ENCODE measurements at places on chromosomes 1 and 21.

GRCh38 chr1:116580446-116581322 lies 9.9 kb upstream of the CD58 start:
- no peak for DNase-seq

DNA sequence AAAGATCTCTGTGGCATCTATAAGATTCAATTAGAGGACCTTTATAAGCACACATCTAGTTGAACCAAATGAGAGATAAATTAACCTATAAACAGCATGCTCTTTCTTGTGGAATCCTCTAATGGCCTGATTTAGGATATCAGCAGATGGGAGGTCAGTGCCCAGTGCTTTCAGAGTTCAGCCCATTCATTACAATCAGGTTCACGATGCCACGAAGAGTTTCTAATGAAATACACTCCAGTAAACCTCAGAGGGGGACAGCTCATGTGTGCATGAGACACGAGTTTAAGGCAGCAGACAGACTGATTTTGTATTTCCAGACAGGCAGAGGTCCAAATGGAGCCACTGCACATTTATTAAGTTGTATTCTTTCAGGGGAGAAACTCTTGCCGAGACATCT lies 544.4 kb upstream of the PKN2 start:
- no peak for DNase-seq

DNA sequence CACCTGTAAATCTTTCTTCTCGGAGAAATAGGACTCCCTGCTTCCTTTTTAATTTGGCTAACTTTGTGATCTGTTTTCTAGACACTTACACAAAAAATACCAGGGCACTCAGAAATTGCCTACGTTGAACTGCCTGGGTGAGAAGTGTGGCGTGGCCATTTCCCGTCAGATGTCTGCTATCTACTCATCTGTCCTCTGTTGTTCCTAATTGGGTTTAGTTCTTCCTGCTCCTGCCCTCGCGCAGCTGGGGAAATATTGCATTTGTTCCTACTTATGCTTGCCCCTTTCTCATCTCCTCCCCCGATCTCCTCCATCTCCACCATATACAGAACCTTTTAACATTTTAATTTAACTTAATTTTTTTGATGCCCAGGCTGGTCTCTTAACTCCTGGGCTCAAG lies 55.1 kb downstream of the CD58 start:
- DNase-seq, result peak; percentile 41

DNA sequence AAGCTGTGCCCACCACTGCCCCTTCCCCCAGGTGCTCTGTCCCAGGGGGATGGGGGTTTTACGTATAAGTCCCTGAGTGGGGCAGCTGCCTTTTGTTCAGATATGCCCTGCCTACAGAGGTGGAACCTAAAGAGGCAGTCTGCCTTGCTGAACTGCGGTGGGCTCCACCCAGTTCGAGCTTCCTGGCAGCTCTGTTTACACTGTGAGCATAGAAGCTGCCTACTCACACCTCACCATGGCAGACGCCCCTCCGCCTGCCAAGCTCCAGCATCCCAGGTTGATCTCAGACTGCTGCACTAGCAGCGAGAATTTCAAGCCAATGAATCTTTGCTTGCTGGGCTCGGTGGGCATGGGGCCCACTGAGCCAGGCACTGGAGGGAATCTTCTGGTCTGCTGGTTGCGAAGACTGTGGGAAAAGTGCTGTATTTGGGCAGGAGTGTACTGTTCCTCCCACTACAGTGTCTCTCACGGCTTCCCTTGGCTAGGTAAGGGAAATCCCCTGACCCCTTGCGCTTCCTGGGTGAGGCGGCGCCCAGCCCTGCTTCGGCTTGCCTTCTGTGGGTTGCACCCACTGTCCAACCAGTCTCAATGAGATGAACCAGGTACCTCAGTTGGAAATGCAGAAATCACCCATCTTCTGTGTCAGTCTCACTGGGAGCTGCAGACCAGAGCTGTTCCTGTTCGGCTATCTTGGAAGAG lies 17.6 kb upstream of the RWDD3 start:
- DNase-seq, result no peak

DNA sequence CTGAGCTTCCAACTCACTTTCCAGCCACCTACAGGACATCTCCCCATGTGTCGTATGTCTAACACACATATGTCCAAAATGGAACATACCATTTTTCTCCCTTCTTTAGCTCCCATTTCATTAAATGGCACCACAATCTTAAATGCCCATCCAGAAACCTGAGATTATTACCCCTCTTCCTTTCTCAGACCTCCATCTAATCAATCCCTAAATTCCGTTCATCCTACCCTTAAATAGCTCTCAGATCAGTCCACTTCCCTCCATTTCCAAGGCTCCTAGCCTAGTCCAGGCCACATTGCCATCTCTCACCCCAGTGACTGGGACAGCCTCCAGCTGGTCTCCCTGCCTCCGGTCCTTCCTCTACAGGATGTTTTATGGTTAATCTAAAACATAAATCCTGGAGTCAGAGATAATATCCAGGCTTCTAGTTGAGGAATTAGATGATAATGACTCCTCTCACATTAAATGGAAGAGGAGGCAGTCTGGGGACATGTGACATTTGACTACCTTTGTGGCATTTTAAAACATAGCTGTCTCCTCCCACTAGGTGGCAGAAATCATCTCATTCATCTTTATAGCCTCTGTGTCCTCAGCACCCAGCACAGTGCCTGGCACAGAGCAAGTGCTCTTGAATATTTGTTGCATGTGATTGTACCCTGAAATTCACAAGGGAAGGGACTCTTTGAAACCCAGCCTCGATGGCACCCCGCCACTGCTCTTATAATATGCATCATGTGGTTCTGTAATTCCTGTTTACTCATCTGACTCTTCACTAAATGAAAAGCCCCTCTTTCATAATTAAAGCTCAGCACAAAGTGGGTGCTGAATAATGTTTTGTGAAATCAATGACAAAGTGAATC lies 102.3 kb downstream of the TMEM53 start:
- DNase-seq, result peak; percentile 26

- no peak for DNase-seq
Measured at GRCh38 chr1:36304521-36304920, 1.6 kb upstream of the SH3D21 start.

- DNase-seq, result no peak
Measured at GRCh38 chr1:30830537-30830936, 73.0 kb upstream of the LAPTM5 start.

DNA sequence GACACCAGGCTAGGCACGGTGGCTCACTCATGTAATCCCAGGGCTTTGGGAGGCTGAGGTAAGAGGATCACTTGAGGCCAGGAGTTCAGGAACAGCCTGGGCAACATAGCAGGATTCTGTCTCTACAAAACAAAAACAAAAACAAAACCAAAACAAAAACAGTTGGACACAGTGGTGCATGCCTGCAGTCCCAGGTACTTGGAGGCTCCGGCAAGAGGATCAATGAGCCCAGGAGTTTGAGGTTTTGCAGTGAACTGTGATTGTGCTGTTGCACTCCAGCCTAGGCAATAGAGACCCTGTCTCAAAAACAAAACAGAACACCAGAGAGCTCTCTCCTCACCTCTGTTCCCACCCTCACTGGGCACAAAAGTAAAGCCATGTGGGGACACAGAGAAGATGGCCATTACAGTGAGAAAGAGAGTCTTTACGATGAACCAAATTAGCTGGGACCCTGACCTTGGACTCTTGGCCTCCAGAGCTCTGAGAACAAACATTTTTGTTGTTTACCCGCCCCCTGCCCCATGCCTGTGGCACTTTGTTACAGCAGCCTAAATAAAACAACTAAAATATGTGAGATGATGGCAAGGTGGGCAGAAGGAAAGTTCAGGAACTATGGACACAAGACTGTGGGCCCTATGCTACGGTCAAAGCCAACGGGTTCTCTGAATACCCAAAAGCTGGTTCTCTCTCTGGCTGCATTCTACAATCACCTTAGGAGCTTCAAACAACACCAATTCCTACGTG lies 9.8 kb downstream of the NADK start:
- no peak for DNase-seq

DNA sequence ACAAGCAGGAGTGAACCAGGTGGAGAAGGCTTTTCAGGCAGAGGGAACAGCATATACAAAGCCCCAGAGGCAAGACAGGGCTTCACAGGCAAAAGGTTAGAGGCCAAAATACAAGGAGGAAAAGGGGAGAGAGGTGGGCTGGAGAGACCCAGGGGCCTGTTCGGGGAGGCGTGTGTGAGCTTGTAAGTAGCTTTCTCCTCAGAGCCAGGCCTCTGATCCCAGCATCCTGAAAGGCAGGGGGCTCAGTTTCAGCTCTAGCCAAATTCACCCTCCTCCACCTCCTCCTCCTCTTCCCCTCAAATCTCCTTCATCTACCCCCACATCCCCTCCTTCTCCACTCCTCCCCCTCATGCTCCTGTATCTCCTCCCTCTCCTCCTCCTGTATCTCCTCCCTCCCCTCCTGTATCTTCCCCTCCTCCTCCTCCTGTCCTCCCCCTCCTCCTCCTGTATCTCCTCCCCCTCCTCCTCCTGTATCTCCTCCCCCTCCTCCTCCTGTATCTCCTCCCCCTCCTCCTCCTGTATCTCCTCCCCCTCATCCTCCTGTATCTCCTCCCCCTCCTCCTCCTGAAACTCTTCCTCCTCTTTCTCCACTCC lies 148.6 kb downstream of the ST6GALNAC5 start:
- no peak for DNase-seq

GRCh38 chr1:189151361-189151760 lies 1326.3 kb downstream of the BRINP3 start:
- no peak for DNase-seq
